GM04504 (cell line): ENCODE measurements at places on chromosomes 3 and 15.
A peak's percentile ranks its signal among the peaks of the same experiment; 100 is the strongest.

GRCh38 chr15:98834976-98835375, 172.6 kb downstream of the PGPEP1L start:
- no peak for DNase-seq

DNA sequence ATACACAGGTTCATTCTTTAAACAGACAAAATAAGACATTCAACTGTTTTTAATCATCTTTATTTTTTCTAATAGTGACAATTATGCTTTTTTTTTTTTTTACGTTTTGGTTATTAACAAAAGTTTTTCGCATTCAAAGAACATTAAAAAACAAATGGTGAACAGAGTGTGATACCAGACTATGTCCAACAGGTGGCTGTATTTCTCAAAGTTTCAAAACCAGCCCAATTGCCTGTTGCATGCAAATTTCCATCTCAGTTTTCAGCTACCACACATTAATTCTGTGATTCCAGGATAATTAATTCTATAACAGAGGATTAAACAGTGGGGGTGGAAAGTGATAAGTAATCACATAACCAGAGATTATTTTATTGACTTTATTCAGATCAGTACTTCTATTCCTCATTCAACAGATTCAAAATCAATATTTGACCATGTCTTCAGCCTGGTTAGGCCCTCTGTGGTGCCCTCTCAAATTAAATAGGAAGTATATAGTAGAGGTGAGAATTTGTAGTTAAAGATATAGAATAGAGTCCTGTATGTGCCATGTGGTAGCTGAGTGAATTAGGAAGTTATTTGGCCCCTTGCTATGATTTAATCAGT, 122.2 kb upstream of the DCBLD2 start:
- peak; percentile 25 for DNase-seq

DNA sequence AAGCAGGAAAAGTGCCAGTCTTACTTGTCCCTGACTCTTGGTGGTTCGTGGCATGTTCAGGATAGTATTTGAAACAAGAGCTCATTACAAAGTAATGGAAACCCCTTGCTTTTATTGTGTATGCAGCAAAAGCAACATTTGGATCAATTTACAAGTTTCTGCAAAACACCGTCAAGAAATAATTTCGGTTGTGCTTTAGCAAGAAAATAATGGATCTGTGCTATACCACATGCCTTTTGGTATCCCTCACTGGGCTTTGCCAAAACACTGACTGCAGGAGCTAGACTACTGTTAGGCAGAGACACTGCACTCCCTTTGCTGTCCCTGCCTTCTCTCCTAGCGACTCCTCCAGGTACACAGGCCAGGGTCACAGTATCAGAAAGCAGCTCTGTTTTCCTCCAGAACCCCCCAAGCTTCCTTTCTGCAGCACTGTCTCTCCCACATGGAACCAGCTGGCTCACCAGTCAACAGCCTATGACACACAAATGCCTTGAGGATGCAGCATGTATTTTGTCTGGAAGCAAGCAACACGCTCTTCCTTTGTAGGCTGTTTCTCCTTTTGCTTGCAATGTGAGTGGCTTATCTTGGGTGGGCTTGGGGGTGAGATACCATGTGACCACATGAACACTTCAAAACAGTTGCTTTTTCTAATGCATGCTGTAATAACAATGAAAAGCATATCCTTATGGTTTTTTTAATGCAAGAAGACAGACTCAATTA, 111.4 kb downstream of the PGPEP1L start:
- no peak for DNase-seq

- no peak for DNase-seq
These were observed 75.3 kb upstream of the COL8A1 start for GRCh38 chr3:99562990-99563607.

GRCh38 chr3:25573386-25574171, 91.1 kb downstream of the TOP2B start:
- no peak for DNase-seq

DNA sequence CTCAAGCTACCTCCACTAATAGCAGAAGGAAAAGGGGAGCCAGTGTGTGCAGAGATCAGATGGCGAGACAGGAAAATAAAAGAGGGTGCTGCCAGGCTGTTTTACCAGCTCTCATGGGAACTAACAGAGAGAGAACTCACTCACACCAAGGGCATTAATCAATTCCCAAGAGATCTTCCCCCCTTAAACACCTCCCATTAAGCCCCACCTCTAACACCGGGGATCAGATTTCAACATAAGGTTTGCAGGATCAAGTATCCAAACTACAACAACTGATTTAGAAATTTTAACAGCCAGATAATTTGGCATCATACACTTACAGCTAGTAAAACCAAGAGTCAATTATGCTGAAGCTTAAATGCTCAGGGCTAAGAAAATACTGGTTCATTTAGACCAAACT, 18.9 kb downstream of the CD200 start:
- DNase-seq: no peak

GRCh38 chr15:99708563-99708962, 24.7 kb downstream of the LYSMD4 start:
- DNase-seq: peak; percentile 75

DNA sequence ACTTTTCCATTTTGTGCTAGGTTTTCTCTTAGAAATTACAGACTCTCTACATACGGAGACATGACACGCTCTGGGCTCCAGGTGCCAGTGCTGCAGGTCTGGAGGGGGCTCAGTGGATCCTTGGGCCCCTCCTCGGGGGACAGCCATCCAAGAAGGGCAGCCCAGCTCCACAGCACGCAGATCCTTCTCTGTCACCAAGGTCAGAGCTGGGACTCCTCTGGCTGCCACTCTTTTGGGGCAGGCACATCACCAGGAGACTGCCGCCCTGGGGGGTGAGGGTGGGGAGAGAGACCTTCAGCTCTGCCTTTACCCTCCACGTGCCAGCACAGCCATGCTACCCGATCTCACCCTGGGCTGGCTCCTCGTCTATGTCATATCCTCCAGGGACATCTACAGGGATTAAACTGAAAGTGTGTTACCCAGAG, 65.6 kb downstream of the ATP10A start:
- DNase-seq: no peak

GRCh38 chr3:117939425-117940027, 1095.1 kb downstream of the IGSF11 start:
- no peak for DNase-seq

- no peak for DNase-seq
These were observed 583 bp downstream of the EAF1 start for GRCh38 chr3:15427981-15428380.

DNA sequence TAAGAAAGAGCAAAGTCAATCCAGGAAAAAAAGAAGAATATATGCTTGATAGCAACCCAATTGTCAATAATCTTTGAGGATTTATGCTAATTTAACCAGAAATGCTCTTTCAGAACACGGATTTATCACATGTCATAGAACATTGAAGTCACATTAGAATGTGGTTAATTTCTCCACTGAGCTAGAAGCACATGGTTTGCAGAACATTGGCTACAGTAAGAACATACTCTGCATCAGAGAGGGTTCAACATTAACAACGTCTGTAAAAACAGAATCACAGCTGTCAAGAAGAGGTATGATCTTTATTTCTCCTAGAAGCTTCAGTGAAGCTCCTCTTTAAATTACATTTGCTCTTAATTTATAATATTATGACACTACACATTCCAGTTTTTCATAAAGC, 619.7 kb upstream of the AGTR1 start:
- DNase-seq: no peak

DNA sequence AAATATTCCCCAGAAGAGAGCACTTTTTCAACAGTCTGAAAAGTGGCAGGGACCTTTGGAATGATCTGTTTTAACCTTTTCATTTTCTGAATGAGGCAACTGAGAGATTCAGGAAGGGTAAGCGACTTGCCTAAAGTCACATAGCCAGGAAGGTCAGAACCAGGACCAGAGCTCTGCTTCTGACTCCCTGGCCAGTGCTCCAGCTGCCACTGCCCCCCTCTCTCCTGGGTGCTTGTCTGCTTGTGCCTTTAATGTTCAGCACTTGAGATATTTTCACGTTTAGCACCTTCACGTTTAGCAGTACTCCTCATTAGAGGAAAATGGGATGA, 68.3 kb downstream of the SMAD3 start:
- DNase-seq: no peak

DNA sequence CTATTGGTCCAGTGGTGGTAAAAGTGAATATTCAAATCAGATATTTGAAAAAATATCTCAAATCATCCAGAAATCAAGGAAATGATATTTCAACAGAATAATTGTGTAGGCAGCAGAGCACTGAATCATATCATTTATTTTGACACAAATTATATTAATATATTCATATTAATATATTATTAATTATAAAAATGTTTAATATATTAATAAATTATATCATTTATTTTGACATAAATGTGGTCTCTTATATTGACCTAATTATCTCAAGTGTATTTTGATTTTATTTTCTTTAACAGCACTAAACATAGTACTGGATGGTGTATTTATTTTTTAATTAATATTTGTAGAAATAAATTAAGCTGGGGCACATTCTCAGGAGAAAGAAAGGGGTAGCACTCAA, 257.7 kb upstream of the THBS1 start:
- no peak for DNase-seq

DNA sequence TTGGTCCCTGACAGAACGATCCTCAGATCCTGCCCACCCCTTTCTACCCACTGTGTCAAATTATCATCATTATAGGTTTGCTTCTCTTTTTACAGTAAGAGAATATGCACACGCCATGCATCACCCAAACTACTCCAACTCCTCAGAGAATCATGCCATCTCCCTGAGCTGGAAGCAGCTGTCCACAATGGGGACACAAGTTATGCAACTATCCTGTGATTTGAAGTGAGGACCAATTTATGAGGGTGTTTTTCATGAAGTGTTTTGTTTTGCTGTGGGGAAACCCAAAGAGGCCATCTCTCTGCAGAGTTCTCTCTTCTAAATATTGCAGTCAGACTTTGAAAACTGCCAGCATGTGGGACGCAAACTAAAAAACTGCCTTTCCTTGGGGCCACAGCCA, 35.8 kb upstream of the TNFSF10 start:
- no peak for DNase-seq

GRCh38 chr3:16801223-16801622, 83.5 kb upstream of the PLCL2 start:
- no peak for DNase-seq

GRCh38 chr3:10929978-10930665, 62.4 kb upstream of the SLC6A1 start:
- DNase-seq: no peak

- DNase-seq: no peak
These were observed 241.2 kb downstream of the FEZF2 start for GRCh38 chr3:62132027-62132602.

DNA sequence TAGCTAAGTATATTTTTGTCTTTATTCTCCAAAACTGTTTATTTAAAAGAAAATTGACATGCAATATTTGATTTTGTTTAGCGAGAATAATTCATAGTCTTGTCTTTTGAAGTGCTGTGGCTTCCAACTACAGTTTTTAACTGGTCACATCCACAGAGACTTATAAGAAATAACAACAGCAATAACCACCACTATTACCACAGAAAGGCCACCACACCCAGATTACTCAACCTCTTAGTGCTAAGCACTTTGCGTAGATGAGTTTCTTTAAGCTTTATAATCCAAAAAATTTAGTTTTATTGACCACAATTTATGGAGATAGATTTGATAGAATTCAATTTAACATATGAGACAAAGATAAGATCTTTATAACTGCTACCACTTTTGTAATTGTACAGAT, 468.4 kb upstream of the UBE2E2 start:
- no peak for DNase-seq

- no peak for DNase-seq
These were observed 5.0 kb downstream of the AEN start for GRCh38 chr15:88625943-88626741.

DNA sequence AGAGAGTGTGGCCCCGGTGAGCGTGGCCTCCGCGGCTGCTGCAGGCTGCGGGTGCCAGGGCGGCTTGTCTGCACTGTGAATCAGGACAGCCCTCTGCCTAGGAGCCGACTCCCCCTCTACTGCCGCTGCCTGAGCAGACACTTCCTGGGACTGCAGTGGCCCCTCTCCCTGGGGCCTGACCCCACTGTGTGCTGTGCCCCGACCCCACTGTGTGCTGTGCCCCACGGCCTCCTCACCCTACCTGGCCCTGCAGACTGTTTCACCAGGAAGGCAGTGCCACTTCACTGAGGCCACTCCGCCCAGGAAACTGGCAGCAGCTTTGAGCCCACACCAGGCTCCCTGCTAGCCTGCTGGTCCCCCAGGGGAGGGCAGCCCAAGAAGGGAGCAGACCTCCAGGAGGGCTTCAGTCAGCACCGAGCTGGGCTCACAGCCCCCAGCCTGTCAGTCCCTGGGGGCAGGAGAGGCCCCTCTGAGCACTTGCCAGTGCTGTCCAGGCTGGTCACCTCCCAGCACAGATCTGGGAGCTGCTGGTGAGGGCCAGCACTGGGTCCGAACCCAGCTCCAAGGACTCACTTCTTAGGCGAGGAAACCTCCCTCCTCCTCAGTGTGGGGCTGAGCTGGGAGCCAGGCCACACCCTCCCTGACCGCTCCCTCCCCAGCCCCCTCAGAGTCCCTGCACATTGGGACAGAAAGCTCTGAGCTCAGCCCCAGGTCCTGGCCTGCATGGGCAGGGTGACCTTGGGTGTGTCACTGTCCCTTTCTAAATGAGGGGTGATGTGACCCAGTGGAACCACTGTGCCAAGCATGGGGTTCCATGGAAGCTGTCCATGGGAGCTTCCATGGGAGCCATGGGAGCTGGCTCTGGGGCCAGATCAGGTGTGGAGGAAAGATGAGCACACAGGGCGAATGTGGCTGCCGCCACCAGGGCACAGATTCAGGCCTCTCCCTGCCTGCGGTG, 56.8 kb downstream of the DNAJB8 start:
- no peak for DNase-seq

GRCh38 chr15:69018951-69019350, 4.5 kb downstream of the NOX5 start:
- DNase-seq: no peak

DNA sequence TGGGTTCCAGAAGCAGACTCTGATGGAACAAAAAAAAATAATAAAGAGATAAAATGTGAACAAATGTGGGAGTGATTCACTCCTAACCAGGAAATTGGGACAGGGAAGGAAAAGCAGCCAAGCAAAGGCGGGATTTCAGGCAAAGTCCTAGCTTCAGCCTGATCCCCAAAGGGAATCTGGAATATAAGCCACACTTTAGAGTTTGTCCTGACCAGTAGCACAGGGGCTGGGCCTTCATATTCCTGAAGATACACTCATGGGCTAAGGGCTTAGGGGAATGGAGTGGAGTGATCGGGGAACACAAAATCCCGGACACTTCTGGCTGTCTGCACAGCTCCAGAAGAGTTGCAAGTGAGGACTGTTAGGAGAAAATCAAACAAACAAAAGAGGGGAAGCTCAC, 135.0 kb upstream of the COL8A1 start:
- no peak for DNase-seq

DNA sequence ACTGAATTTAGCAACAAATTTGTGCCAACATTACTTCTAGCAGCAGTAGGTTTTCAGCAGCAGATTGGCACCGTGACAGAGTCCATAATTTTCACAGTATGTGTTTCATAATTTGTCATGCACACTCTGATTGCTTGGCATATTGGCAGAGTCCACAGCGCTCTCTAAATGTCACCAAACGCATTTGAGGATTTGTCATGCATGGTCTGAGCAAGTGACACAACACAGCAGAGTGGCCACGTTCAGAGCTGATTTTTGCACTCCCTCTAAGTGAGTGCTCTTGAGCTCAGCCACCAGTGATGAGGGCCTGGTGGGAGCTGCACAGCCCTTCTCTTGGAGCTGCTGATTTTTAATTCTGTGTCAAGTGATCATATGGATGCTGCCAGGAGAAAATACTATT, 1270.8 kb downstream of the ROBO1 start:
- DNase-seq: no peak

- DNase-seq: no peak
These were observed 12.7 kb upstream of the CFAP91 start for GRCh38 chr3:119690043-119690656.
